ENCODE measurements at places on chromosomes 6 and 20.

- DNase-seq = no peak
Measured at GRCh38 chr20:49103019-49103418, 56.9 kb downstream of the CSE1L start.

DNA sequence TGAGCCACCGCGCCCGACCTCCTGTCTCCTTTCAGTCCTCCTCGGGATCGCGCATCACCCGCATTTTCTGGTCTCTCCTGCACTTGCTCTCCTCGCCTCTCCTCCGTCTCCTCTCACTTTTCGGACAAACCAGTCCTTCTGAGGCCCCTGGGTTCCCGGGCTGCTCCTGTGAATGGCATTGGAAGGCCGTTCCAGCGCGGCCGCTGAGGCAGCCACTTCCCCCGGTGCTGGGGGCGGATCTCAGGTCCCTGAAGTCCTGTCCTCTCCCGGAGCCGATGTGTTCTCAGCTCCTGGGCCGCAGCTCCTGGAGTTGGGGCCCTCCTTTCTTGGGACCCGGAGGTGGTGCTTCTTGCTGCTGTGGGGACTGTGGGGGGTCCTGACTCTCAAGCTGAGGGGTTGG is 803 bp downstream of the MICB start:
- DNase-seq = no peak

DNA sequence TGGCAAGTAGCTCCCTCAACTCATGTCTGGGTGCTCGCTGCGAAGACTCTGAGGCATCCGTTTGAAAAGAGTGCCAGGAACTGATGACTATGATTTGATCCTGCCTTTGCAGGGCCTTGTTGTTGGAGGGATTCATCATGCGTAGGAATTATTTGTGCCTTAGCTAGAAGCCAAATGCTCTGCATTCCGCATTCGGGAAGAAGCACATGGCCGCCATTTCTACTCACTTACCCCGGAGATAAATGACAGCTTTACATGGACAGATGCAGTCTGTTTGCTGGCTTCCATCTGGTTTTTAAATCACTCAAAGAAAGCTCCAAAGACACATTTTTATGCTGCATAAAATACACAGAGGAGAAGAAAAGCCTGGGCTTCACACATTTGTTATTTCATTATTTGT is 363.3 kb upstream of the CDH4 start:
- no peak for DNase-seq

DNA sequence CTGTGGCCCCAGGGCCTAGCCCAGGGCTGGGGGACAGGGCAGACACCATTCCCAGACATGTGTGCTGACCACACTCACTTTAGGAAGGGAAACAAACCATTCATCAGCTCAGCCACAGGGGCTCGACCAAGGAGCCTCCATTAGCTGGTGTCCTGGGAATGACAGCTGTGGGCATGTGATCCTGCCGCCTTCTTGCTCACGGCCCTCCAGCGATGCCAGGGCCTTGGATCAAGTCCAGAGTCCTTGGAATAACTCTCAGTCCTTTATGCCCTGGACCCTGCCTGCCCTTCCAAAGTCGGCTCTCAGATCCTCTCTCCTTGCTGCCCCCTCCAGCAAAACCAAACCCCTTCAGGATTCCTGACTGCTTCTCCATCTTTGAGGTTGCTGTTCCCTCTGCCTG is 165.0 kb upstream of the RNF24 start:
- no peak for DNase-seq

GRCh38 chr6:81750200-81750599 is 2.3 kb downstream of the TENT5A start:
- DNase-seq = no peak

DNA sequence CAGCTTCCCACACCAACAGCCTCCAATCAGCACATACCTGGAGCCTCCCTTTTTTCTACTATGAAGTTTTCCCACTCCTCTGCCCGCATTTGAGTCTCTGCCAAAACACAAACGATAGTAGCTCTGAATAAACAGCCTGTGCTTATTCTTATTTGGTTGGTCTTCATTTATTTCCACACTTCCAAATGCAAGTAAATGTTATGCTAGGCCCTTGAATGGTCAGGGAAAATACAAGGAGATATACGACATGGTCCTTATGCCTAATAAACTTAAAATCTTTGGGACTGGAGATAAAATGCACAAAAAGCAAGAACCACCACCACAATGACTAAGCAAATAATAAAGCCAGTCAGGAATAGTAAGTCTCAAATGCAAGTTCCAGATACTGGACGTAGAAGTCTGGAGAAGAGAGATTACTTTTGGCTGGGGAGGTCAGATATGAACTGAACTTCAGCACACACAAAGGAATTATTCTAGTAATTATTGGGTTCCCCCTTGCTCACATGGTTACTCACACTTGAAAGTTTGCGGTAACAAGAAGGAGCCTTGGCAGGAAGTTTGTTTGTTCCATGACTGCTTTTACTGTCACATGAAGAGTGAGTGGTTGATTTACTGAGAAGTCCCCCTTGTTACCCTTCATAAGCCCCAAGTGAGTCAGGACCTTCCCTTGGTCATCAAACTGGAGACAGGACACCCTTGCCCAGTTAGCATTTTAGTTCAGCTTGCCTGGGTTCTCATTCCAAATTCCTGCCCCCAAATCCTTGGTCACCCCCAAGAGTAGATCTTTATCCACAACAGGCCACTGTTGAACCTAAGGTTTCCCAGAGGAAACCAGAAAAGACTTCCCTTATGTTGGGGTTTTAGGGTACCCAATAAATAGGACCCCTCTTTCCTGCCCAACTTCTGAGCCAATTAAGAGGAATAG is 511.2 kb upstream of the JARID2 start:
- no peak for DNase-seq

DNA sequence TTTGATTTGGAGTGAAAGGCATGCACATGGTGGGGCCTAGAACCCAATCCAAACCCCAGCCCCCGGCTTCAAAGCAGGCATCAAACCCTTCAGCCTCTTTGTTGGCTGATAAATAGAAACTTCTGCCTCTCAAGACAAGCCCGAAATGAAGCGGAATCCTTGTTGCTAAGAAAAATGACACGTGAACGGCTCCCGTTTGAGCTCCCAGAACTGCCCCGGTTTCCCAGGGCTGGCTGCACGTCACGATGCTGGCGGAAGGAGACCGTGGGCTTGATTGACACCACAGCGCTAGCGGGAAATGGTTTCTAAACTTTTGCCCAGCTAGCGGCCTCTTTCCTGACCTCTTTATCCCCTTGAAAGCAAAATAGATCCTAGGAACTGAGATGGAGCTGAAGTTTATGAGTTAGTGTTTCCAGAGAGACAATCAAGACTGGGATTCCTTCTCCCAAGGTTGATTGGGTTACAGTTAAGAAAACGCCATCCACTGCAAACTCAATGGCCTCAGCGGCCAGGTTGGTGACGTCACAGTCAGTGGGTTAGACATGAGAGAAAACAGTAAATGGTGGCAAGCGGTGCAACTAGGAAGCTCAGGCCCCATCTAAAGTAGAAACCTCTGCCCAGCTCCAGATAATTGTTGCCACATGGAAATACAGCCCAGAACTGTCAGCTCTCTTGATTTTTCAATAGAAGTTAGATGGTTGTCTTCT is 117.0 kb downstream of the ANKRD60 start:
- no peak for DNase-seq

GRCh38 chr6:114862064-114862463 is 519.2 kb upstream of the HS3ST5 start:
- no peak for DNase-seq

Data from NCI-H1092 (cell line).